ENCODE measurements at places on chromosomes 1 and 21.

- no peak for DNase-seq
Observed at GRCh38 chr1:174217787-174218574, 58.7 kb downstream of the RABGAP1L start.

GRCh38 chr1:167881069-167881468 is 32.9 kb downstream of the ADCY10 start:
- no peak for DNase-seq

DNA sequence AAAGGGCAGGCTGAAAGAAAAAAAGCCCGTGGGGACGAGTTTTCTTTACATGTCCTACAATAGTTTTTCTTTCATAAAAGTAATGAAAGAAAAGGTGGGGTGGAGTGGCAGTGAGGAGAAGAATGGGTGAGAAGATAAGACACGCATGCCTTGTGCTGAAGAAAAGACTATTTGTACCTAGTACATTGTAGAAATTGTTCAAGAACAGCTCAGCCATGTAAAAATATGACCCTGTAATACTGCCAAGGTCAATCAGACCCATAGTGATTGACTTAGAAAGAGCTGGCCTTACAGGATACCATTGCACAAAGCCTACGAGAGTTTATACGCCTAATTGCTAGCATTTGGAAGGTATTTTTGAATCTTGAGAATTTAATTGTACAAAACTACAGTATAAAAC is 126.0 kb upstream of the NRIP1 start:
- no peak for DNase-seq

DNA sequence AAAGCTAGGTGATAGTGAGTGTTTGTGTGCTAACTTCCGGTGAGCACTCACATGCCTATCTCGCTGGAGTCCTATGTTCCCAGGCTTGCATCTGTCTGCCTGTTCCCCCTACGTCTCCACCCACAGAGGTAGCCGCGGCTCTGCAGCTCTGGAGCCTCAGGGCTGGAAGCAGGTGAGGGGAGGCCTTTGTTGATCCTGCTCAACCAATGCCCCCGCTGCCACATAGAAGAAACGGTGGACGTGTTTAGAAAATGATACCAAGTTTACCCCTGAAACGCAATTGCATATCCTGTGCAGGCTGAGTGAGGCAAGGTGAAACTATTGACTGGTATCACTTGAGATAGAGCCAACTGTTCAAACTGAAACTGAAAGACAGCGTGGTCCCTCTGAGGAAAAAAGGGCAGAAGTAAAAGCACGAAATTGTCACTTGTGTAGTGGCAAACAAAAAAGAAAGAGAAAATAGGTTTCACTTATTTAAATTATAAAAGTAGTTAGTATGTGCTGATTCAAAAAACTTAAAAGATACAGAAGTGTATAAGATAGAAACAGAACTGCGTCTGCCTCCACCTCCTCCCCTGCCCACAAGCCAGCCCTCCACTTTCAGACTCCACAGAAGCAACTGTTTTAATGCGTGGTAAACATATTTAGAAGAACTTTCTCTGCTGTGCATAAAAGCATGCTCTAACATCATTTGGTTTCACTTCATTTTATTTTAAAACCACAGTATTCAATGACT is 38.6 kb upstream of the ETS2 start:
- DNase-seq: no peak

DNA sequence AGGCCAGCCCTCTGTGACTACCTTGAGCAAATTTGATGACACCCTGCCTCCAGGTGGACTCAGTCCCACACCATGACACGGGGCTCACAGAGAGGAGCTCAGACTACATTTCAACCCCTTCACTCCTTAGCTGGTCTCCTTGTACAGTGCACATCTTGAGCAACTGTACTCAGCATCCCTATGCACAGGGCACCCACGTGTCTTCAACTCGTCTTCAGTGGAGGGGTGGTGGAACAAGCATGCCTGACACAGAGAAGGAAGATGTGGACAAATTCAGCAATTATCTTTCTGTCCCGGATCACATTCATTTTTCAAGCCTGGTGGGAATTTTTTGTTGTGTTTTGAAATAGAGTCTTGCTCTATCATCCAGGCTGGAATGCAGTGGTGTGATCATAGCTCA is 213.7 kb downstream of the KAZN start:
- DNase-seq: no peak

DNA sequence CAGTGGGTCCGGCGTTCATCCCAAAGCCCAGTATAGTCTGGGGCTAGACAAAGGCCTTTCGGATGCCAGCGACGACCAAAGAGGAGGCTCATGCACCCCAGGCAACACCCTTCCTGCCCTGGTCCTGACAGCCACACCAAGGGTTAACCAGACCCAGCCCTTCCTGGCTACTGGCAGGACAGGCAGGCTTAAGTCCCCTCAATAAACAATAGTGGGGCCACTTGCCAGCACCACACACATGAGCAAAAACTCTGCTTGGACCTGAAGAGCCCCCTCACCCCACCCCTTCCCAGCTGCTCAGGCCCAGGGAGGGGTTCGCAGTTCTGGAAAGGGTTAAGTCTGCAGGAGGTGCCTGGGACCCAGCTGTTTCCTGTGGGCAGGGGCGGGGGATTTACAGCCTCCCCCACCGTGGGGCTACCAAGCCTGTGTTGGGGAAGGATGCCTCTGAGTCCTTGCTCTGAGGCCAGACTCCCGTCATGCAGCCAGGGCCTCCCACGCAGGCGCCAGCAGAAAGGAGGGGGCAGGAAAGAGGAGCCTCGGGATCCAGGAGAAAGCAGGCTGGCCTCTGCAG is 18.2 kb downstream of the PHLDA3 start:
- peak; percentile 32 for DNase-seq

DNA sequence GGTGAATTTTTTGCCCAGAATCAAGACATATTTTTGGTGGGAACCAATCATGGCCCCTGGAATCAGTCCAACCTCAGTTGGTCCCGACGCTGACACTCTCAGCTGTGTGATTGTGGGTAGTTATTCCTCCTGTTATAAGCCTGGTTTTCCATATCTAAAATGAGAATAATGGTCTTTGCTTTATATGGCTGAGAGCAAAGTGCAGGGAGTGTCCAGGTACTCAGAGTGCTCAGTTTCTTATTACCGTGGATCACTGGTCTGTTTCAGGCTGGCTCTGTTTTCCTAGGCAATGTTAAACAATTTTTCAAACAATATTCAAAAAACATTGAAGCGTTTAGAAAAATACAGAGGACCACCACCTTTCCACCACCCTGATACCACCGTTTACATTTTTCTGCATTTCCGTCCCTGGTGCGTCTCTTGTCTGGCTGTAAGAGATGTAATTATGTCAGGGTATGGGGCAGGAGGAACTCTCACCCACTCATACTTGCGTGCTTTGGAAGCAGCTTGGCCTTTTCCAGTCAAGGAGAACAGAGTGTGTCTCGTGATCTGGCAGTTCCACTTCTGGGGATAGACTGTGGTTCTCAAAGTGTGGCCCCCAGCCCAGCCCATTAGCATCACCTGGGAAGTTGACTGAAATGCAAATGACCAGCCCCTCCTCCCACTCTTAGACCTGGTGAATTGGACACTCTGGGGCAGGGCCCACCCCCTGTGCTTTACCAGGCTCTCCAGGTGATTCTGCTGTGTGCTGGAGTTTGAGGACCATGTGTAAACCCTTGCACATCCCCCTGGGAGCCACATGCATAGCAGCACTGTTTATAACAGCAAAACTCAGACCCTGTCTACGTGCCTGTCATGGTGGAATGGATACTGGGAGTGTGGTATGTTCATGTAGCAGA is 6.8 kb downstream of the MX1 start:
- DNase-seq: no peak

GRCh38 chr1:179047636-179047997 is 21.9 kb downstream of the FAM20B start:
- no peak for DNase-seq

DNA sequence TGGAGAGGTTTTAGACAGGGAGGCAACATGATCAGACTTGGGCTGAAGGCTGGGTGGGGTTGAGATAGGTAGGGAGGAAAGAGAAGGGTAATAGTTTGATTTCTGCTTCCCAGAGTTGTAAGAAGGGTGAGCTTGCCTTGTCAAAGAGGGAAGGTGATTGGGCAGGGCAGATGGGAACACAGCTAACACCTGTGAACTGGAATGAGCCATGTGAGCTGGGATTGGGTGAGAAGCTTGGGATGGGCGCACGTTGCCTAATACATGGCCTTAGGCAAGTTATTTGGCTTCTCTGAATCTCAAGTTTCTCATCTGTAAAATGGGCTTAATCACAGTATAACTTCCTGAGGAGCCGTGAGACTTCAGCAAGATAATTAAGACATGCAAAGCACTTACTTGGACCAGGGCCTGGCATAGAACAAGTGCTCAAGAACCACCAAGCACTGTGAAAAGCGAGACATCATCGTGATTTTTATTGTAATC is 33.8 kb upstream of the ID3 start:
- DNase-seq: no peak

DNA sequence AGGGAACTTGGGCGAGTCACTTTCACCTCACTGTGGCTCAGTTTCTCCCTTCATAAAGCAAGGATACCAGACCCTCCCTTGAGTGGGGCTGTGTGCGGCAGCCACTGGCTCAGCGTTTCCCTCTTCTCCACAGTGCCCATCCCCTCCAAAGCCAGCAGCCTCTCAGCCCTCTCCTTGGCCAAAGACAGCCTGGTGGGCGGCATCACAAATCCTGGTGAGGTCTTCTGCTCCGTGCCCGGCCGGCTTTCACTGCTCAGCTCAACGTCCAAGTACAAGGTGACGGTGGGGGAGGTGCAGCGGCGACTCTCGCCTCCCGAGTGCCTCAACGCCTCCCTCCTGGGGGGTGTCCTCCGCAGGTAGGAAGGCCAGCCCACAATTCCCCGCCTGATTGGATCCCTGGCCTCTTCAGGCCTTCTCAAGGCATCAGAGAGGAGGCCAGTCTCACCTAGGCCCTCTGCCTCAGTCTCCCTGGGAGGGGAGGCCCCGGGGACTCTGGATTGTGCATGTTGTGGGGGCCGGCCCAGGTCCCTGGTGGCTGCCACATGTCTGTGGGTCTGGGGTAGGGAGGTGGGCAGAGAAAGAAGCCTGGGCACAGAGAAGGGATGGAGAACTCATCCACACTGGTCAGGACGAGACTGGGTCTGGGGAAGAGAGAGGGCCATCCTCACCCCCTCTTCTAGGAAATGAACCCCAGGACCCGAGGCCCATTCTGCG is 15.2 kb downstream of the TFAP2E start:
- DNase-seq: no peak

DNA sequence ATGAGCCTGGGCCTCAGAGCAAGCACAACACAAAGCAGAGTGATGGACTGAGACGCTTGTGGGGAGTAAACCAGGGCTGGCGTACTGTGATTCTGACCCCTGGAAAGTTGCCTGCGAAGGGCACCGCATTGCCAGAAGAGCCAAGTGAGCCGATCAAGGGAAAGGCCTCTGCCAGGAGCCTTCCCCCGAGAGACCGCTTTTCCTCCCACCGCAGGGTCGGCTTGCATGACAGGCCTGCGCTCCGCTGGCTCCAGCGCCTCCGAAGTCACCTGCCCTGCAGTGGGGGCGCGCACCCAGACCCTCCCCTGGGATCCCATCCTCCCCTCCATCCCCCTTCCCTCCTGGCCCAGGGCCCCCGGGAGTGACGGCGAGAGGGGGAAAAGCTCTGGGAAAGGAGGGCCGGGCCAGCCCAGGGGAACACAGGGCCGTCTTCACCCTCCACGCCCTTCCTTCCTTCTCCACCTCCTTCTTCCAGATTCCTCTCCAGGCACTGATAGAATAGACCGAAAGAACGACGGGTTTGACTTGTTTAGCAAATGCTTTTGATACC is 165.0 kb downstream of the TRIM33 start:
- no peak for DNase-seq

- DNase-seq: no peak
Observed at GRCh38 chr21:36889401-36889800, 77.1 kb downstream of the HLCS start.

- DNase-seq: no peak
Observed at GRCh38 chr1:74162333-74162732, 35.6 kb downstream of the LRRIQ3 start.

DNA sequence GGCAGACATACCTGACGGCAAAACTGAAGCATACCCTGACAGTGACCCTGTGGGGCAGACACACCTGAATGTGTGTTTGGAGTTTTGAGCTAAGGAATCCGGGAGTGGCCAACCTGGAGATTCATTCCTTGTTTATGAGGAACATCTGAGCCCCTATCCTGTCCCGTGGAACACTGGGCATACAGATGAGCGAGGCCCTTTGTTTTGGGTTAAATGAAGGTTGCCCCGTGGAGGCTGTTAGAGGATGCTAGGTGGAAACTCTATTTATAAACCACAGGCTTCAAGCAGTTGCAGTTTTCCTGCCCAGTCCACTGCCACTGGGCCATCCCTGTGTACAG is 18.1 kb downstream of the GALNT2 start:
- DNase-seq: no peak

DNA sequence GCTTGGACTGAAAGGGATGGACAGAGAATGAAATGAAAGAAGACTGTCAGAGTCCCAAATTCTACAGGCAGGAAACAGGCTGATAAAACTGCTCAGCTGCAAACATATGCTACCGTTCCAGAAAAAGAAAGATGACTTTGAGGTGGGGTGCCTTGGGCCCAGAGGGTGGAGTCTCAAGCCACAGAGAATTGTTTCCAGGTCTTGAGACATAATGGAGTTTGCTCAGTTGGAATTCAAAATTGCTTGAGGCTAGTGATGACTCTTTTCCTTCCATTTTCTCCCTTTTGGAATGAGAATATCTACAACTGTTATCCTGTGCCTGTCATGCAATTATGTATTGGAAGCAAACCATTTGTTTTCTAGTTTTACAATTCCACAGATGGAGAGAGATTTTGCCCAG is 23.6 kb upstream of the PSEN2 start:
- peak; percentile 43 for DNase-seq

GRCh38 chr1:31771891-31772668 is 7.9 kb upstream of the ADGRB2 start:
- no peak for DNase-seq

DNA sequence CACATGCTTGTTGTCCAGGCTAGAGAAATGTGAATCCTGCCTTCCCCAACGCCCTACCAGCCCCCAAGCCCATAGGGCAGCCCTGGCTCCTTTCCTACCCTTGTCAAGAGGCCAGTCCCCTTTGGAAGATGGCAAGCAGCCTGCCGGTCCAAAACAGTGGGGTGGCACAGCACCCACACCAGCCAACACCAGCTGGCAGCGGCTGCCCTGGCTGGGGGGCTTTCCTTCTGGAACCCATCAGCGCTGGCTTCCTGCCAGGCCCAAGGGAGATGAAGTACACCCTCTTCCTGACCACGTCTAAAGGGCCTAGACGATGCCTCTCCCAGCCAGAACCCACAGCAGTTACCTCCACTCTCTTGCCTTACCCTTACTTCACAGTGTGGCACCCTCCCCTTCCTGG is 24.2 kb downstream of the KCNN3 start:
- no peak for DNase-seq

- no peak for DNase-seq
Observed at GRCh38 chr1:25356848-25357247, 18.7 kb downstream of the TMEM50A start.

DNA sequence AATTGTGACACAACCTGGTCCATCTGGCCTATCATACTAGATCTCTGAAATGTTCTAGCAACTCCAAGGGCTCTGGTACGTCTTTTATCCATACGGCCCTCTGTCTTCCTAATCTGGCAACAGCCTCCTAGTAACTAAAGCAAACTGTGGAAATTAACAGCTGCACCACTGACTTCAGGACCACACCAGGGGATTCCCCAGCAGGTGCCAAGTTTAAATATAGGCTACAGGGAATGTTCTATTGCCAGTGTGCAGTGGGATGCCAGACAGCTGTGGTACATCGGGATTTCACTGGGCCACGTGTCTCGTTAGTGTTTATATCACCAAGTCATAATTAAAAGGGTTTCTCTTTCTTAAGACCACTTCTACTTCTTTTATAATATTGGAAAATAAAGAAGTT is 94.3 kb downstream of the RGS2 start:
- DNase-seq: no peak

All from BJ (cell line).